ENCODE measurements at places on chromosomes 11 and 22. TPM values are rescaled to one million over a fixed set of nuclear protein-coding genes. Genes with fewer than 3 reads are reported as not detected.

The SH3BP1 gene
- 24.8 TPM for polyA plus RNA-seq

The DDTL gene
- polyA plus RNA-seq = 13.6 TPM

The ART1 gene
- polyA plus RNA-seq = 0.18 TPM

The TRIM48 gene
- polyA plus RNA-seq = not detected

The ELMOD1 gene
- polyA plus RNA-seq = 0.10 TPM

The MISFA gene
- 16.1 TPM for polyA plus RNA-seq

The OR8G1 gene
- not detected for polyA plus RNA-seq

The THRSP gene
- 0.34 TPM for polyA plus RNA-seq

The ZNF408 gene
- 9.8 TPM for polyA plus RNA-seq

The KRTAP5-1 gene
- not detected for polyA plus RNA-seq

The HPX gene
- 1.7 TPM for polyA plus RNA-seq

The TMPRSS13 gene
- polyA plus RNA-seq = 0.56 TPM

The CELSR1 gene
- 28.2 TPM for polyA plus RNA-seq

The CBLIF gene
- polyA plus RNA-seq = 0.21 TPM

The FREY1 gene
- polyA plus RNA-seq = 1.4 TPM

The RTN4RL2 gene
- polyA plus RNA-seq = 3.1 TPM

The LMNTD2 gene
- polyA plus RNA-seq = 3.7 TPM

The MFRP gene
- not detected for polyA plus RNA-seq

The PYGM gene
- polyA plus RNA-seq = 1.9 TPM

The CYTH4 gene
- polyA plus RNA-seq = 3.2 TPM

The NAALADL1 gene
- polyA plus RNA-seq = 11.7 TPM

The BATF2 gene
- 3.3 TPM for polyA plus RNA-seq

The MS4A4A gene
- 7.8 TPM for polyA plus RNA-seq

The OR5AR1 gene
- not detected for polyA plus RNA-seq

The VWCE gene
- 4.0 TPM for polyA plus RNA-seq

The L3MBTL2 gene
- 24.5 TPM for polyA plus RNA-seq

The F2 gene
- 0.11 TPM for polyA plus RNA-seq

The DDI1 gene
- polyA plus RNA-seq = not detected

The TRPM5 gene
- polyA plus RNA-seq = 3.0 TPM

The FBXO7 gene
- polyA plus RNA-seq = 109 TPM

The ACR gene
- 0.51 TPM for polyA plus RNA-seq

The OMP gene
- 1.2 TPM for polyA plus RNA-seq

The ANO5 gene
- polyA plus RNA-seq = 3.7 TPM

The FGF4 gene
- polyA plus RNA-seq = not detected

The USH1C gene
- 59.3 TPM for polyA plus RNA-seq

The FZD4 gene
- 71.8 TPM for polyA plus RNA-seq

The MAP6 gene
- polyA plus RNA-seq = 11.6 TPM

The TMPRSS4 gene
- polyA plus RNA-seq = 35.8 TPM

The TLCD5 gene
- polyA plus RNA-seq = 16.3 TPM

The PATE2 gene
- 0.27 TPM for polyA plus RNA-seq

The OR5B2 gene
- not detected for polyA plus RNA-seq

The FGF19 gene
- polyA plus RNA-seq = 0.48 TPM

The RIBC2 gene
- polyA plus RNA-seq = 7.7 TPM

The TPBGL gene
- polyA plus RNA-seq = 0.13 TPM

The TNNI2 gene
- polyA plus RNA-seq = 1.3 TPM

The MPZL2 gene
- polyA plus RNA-seq = 18.4 TPM

The SHISA8 gene
- 0.78 TPM for polyA plus RNA-seq

The MMP12 gene
- polyA plus RNA-seq = 3.6 TPM

The RAB39A gene
- polyA plus RNA-seq = 0.51 TPM

The SYT7 gene
- 4.9 TPM for polyA plus RNA-seq

All from left renal cortex interstitium (tissue), 4 donors.